ENCODE measurements at places on chromosomes 1 and 21.

GRCh38 chr1:101444873-101445618 is 208.2 kb downstream of the S1PR1 start:
- no peak for DNase-seq

DNA sequence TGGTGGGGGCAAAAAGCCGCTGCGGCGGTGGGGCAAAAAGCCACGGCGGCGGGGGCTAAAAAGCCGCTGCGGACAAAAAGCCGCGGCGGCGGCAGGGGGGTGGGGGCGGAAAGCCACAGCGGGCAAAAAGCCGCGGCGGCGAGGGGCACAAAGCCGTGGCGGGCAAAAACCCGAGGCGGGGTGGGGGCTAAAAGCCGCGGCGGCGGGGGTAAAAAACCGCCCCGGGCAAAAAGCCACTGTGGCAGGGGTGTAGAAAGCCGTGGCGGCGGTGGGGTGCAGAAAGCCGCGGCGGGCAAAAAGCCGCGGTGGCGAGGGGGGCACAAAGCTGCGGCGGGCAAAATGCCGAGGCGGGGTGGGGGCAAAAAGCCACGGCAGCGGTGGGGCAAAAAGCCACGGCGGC is 3901.8 kb downstream of the SRGAP2C start:
- no peak for DNase-seq

GRCh38 chr1:11664336-11665065 is 501 bp downstream of the FBXO6 start:
- no peak for DNase-seq

- no peak for DNase-seq
Measured at GRCh38 chr1:223611936-223612335, 53.6 kb downstream of the CAPN8 start.

- no peak for DNase-seq
Measured at GRCh38 chr1:218350035-218350525, 4.9 kb downstream of the TGFB2 start.

DNA sequence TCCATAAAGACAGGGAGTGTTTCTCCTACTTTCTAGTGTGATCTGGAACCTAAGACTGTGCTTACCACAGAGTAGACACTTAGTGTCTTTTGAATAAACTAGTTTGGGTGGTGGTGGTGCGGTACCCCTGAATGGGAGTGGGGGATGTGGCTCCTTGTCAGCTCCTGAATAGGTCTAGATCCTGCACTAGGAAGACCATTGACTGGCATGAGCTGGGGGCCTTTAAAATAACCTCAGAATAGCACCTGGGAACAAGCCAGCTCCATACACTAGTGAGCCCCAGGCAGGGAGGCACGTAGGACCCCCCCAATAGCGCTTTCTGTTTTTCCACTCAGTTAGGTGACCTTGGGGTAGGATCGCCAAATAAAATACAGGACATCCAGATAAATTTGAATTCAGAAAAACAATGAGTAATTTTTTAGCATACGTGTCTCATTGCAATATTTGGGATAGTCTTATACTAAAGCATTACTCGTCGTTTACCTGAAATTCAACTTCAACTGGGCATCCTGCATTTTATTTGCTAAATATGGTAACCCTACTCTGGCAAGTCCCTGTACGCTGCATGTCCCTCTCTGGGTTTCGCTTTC is 45.6 kb downstream of the AZIN2 start:
- no peak for DNase-seq
